Activated gamma-delta T cell (primary cell): ENCODE measurements at places on chromosomes 7 and 10.

DNA sequence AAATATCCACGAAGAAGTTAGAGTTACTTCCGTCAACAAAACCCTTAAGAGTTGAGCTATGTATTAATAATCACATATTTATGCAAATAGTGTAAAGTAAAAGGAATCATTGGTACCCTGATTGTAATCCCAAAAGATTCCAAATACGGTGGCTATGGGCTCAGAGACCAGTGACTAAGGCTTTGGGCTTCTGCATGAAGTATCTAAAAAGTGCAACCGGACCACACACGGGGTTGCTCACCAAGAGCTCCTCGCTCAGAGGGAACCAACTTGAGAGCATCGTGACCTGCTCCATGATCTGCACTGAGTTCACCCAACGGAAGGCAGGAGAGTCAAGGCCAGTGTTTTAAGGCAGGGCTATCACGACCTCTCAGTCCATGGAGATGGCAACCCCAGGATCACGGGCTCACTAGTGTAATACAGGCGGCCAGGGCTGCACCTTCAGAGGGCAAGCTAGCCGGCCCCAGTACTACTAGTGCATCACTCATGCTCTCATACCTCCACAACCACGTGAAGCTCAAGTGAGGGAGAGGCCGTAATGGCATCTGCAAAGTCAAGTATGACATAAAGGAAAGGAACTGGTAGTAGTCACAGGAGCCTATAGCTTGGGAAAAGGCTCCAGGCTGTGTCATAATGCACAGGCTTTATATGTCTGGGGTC is 77.1 kb upstream of the CAMK2B start:
- no peak for DNase-seq

DNA sequence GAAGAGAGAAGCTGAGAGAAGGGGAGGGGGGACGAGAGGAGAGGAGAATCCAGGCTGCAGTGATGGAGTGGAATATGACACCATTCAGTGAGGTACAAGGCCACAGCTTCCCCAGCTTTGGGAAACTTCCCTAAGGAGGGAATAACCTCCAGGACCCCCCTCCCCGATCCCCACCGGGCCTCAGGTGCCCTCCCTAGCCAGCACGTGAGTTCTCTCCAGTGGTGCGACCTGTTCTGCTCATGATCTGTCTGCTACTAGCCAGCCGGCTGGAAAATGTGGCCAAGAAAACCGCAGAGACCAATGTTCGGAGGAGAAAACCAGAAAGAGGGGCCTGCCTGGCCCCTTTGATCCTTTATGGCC is 39.9 kb upstream of the AGK start:
- no peak for DNase-seq

DNA sequence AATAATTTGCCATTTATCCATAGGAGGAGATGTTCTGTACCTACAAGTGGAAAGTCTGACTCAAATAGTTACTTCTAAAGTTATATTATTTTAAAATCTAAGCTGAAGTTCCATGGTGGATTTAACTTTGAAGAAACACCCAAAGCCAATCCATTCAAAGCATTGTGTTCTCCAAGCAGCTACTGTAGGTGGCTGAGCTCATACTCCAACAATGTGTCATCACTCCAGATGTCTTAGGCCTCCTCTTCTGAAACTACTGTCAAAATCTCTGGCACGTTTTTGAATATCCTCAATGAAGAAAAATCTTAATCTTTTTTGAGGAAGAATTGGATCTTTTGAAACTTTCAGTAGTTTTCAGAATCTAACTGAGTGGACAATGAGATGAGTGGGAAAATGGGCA is 169.1 kb downstream of the PTEN start:
- no peak for DNase-seq

DNA sequence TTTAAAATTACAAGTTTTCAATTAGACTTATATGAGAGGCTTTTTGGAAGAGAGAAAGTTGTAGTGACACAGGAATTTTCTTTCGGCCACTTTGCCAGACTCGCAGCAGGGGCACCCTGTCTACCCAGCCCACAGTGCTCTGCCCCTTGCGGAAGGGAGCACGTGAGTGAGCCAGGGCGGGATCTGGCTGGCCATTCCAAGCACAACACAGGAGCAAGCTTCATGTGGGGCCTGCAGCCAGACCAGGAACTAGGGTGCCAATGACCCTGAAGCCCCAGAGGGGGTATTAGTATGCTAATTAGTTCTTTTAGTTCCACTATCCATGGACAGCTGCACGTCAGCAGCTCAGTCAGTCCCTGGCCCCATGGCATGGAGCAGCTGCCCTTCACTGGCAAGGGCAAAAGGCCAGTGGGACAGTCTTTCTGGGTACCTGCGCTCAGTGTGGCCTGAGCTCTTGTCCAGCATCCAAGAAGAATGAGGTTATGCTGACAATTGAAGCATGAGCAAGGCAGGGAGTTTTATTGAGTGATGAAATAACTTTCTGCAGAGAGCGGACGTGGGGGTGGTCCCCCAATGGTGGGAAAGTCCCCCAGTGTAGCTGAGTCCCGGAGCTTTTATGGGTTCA is 251.1 kb upstream of the CSTF2T start:
- DNase-seq = no peak

DNA sequence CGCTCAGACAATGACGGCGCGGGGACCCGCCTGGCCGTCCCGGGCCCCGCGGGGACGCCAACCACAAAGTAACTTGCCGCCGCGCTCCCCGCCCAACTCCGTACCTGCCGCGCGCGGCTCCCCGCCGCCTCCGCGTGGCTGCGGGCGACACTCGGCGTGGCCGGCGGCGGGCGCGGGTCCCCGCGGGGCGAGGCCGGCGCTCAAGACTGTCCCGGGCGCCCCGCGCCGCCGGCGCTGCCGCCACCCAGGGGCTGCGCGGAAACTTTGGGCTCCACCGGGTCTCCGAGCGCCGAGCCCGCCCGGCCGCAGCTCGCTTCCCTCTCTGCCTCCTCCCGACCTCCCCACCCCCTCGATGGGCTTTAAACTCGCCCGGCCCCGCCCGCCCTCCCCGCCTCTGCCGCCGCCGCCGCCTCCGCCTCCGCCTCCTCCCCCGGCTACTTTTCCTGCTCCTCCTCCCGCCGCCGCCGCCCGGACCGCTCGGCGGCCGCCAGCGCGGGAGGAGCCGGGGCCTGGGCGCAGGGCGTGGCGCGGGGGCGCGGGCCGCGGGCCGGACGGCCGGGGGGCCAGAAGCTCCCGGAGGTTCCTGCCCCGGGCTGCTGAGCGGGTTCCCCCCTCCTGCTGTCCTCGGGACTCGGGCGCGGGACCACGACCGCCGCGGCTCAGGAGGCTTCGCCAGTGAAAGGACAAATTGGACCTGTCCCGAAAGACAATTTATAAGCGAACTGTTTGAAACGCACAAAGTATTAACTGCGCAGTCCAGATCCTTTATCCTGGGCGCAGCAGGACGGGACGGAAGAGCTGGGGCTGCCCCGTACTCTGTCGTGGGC is 10.6 kb upstream of the GRB10 start:
- no peak for DNase-seq
